ENCODE measurements at places on chromosomes 2 and 18.

- DNase-seq = no peak
Observed at GRCh38 chr2:69143748-69144360, 130.9 kb downstream of the ANTXR1 start.

- DNase-seq = no peak
Observed at GRCh38 chr2:61471905-61472805, 1.3 kb upstream of the USP34 start.

DNA sequence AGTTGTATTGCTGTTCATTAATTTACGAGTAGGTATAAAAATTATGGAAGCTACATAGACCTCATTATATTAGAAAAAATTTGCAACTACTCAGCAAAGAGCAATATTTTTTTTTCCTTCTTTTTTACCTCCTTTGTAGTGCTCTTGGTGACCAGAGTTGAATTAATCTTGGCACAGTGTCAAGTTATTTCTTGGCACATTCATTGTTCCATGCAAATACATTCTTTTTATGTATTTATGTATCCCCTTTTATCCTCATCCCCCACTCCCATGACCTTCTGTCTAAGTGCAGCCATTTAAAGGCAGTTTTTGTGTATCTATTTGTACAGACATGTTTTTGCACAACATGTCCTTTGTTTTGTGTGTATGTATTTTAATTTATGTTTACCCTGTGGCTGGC lies 224.5 kb downstream of the CCDC102B start:
- no peak for DNase-seq

DNA sequence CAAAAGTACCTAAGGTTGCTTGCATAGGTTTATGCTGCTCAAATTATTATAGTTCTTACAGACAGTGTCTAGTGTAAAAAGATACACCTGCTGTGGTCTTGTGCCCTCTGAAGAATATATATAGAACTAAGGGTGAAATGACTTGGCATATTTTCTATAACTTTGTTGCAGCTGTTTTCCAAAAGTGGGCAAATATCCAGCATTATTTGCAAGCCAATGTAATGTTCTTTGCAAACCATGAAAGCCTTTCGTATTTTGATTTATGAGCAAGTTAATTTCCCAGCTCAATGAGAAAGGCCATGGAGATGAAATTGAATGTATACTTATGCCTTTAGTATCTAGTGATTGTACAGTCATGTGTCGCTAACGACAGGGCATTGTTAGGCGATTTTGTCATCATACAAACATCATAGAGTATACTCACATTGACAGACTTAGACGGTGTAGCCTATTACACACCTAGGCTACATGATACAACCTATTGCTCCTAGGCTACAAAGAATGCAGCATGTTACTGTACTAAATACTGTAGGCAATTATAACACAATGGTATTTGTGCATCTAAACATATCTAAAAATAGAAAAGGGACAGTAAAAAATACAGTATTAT lies 116.3 kb downstream of the PLCL1 start:
- DNase-seq = no peak

DNA sequence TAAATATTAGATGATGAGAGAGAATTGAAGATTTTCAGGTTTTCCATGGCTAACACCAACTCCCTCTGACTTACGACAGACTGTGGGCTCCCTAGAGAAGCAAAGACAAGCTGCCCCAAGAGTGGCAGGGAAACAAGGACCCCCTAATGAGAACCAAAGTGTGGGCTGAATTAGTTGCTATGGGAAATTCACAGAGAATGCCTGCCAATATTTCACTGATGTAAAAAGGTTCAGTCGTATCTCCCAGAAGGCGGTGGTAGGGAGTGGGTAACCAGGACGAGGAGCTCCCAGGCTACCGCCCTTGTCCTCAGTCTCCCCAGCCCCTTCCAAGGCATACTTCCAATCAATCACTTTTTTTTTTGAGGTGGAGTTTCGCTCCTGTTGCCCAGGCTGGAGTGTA lies 113.6 kb downstream of the LAMA1 start:
- no peak for DNase-seq

Data from stromal cell of bone marrow (primary cell).